Prostate gland (tissue), 2 donors: ENCODE measurements at places on chromosomes 1 and 21. TPM values are rescaled to one million over a fixed set of nuclear protein-coding genes. Genes with fewer than 3 reads are reported as not detected.

GRCh38 chr1:231240531-231240882 lies 505 bp upstream of the GNPAT start:
- no peaks in the 10 kb centered on the region for H3K36me3 ChIP-seq
- DNase-seq = no peak
- H3K27me3 ChIP-seq = no peaks in the 10 kb centered on the region

- no peak overlapping the region for H3K4me3 ChIP-seq
- no peak for DNase-seq
- no peaks in the 10 kb centered on the region for H3K27me3 ChIP-seq
- no peaks in the 10 kb centered on the region for H3K36me3 ChIP-seq
Measured at GRCh38 chr1:116933606-116934515, 24.1 kb downstream of the PTGFRN start.

GRCh38 chr21:45670731-45671130 lies 27.2 kb downstream of the PCBP3 start:
- H3K4me3 ChIP-seq = no peak overlapping the region
- no peaks in the 10 kb centered on the region for H3K36me3 ChIP-seq
- no peak overlapping the region for H3K27ac ChIP-seq
- DNase-seq = no peak
- H3K27me3 ChIP-seq = no peaks in the 10 kb centered on the region
- H3K4me1 ChIP-seq = no peaks in the 10 kb centered on the region

DNA sequence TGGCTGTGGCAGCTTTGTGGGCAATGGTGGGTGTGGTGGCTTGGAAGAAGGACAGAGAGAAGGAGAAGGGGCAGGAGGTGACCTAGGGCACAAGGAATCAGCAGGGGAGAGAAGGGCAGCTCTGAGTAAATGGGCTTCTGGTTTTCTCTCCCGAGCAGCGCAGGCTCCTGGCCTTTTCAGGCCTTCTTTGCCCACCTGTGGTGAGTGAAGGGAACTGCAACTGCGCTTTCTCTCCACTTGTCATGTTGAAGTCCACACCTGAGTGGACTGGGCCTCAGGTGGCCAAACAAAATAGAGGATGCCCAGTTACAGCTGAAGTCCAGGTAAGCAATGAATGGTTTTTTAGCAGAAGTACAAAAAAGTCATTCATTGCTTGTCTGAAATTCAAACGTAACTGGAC lies 29.4 kb upstream of the KCNA10 start:
- H3K36me3 ChIP-seq = no peaks in the 10 kb centered on the region
- peaks cover 2% of the 10 kb centered on the region for H3K27me3 ChIP-seq
- no peak overlapping the region for H3K27ac ChIP-seq
- H3K4me1 ChIP-seq = no peaks in the 10 kb centered on the region
- no peak overlapping the region for H3K4me3 ChIP-seq

The IQCC gene
- total RNA-seq = 5.2 TPM

The GADD45A gene
- total RNA-seq = 28.9 TPM
